Activated T-cell treated with anti-CD3 and anti-CD28 coated beads for 24 hours (primary cell): ENCODE measurements at places on chromosomes 6 and 20.

DNA sequence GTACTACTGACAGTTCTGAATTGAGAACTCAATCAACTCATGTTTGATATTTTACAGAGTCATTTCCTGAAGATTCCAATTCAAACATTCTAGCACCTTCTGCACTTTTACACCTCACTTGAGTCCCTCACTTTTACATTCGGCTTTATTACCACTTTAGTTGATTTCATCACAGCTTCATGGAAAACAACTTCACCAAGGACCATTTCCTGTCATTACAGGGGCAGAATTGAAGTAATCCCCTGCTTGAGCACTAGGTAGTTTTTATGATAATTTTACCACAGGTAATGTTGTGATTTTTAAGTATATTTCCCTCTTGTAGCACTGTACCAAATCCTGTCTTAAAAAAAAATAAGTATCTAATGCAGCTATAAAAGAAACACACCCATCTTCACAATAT lies 312.9 kb downstream of the BTBD9 start:
- DNase-seq, result no peak

- DNase-seq, result peak; percentile 21
Measured at GRCh38 chr6:39934131-39934757, at the start of gene MOCS1. MOCS1 (minus strand) TSS chr6:39934462; CDS start chr6:39934417, 45 bp downstream.

- no peak for DNase-seq
Measured at GRCh38 chr20:2798814-2799213, 1.6 kb downstream of the CPXM1 start.

- DNase-seq, result no peak
Measured at GRCh38 chr6:118502169-118502568, 45.9 kb upstream of the PLN start.

- DNase-seq, result no peak
Measured at GRCh38 chr6:50259903-50260302, 210.2 kb upstream of the DEFB112 start.

- no peak for DNase-seq
Measured at GRCh38 chr6:157774153-157775135, 48.6 kb upstream of the SNX9 start.

DNA sequence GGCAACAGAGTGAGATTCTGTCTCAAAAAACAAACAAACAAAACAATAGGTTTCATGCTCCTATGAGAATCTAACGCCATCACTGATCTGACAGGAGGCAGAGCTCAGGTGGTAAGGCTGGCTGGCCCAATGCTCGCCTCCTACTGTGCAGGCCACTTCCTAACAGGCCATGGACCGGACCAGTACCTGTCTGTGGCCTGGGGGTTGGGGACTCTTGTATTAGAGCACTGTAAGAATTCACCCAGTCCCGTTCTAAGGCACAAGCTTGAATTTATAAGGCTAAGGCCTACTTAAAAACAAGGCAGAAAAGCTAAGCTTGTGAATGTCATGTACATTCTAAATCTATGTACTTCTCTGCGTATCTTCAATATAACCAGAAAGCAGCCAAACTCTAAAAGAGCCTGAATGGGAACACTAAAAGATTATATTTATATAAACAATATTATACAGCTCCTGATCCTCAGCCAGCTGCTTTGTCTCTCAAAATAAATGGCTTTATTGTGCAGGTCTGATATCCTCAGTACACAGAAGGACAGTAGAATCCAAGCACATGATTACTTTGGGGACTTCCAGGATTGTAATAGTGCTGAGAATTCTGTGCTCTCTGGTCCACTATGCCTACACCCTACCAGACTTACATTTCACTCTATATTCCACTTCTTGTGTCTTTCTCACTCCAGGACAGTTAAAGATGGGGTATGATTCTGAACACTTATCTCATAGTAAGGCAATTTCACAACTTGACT lies 64.5 kb upstream of the DST start:
- DNase-seq, result no peak

- DNase-seq, result no peak
Measured at GRCh38 chr6:15447546-15448267, 201.8 kb downstream of the JARID2 start.
